ENCODE measurements at places on chromosomes 3 and 15.

GRCh38 chr3:197025736-197026480 is 3.7 kb downstream of the MELTF start:
- DNase-seq: no peak

GRCh38 chr3:79822076-79822475 is 54.3 kb upstream of the ROBO1 start:
- no peak for DNase-seq

DNA sequence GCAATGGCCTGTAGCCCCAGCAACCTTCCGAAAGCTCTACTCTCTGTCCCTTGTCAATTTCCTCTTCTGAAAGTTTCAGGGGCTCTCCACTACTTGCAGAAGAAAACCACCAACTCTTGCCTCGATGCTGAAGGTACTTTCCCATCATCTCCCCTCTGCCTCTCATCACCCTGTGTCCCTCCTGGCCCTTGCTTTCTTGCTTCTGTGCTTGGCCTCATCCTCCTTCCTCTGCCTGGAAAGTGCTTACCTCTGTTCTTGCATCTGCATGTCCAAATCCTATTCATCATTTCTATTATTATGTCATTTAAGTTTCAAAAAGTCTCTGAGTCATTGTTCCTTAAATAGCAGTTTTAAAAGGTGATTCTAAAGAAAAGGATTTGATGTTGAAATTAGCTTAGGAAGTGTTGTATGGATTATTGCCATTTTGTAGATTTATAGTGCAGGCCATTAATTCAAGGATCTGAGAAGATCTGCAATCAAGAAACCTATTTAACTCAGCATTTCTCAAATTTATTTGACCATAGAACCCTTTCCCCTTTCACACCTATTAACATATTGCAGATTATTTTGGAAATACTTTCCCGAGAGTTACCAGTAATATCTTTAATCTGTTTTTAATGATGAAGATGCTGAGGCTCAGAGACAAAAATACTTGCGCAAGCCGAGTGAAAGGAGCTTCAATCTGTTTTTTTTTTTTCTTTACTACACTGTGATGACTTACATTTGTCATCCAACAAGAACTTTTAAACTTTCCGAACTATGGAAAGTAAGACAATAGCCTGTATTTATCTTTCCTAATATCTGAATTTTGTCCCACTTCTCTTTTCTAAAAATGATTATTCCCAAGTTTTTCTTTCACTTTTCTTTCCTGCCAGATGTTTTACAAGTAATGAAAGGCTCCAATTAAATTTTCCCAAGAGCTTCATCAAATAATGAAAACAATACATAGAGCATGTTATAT is 22.3 kb upstream of the CFAP161 start:
- DNase-seq: no peak

- DNase-seq: no peak
These were observed 51.9 kb downstream of the HOMER2 start for GRCh38 chr15:82900511-82901060.

- no peak for DNase-seq
These were observed 26.0 kb downstream of the POC1A start for GRCh38 chr3:52128118-52128683.

Measured in AG04450 (cell line).